ENCODE measurements at places on chromosomes 7 and 10.

- no peak for DNase-seq
Measured at GRCh38 chr10:123392182-123392963, 238.2 kb downstream of the BUB3 start.

- DNase-seq, result no peak
Measured at GRCh38 chr10:133356549-133357284, 1.1 kb downstream of the FUOM start.

- no peak for DNase-seq
Measured at GRCh38 chr10:105700218-105700617, 1059.1 kb downstream of the SORCS3 start.

DNA sequence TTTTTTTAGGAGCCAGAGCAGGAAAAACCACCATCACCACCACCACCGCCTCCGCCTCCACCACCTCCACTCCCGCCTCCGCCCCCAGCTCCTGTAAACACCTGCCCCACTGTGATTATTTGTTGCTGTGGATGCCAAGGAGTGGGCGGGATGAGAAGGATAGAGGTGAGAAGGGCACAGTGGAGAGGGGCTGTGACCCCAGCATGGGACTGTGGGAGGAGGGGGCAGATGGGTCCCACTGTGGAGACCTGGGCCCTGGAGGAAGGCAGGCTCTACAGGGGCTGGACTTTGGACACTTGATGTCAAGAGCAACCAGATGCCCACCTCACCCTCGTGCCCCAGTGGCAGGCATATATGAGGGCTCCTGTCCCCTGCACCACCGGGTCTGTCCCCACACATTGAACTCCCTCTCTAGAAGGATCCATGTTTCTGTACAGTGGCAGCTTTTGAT, 24.7 kb downstream of the ANTXRL start:
- no peak for DNase-seq

- DNase-seq, result peak; percentile 24
Measured at GRCh38 chr10:86756511-86757112, at the start of gene BMPR1A. Gene BMPR1A, plus strand, starts transcription at chr10:86756619. Its CDS starts 119,400 bp downstream, at chr10:86876019.

- DNase-seq, result no peak
Measured at GRCh38 chr7:151705636-151706276, 171.2 kb downstream of the PRKAG2 start.

DNA sequence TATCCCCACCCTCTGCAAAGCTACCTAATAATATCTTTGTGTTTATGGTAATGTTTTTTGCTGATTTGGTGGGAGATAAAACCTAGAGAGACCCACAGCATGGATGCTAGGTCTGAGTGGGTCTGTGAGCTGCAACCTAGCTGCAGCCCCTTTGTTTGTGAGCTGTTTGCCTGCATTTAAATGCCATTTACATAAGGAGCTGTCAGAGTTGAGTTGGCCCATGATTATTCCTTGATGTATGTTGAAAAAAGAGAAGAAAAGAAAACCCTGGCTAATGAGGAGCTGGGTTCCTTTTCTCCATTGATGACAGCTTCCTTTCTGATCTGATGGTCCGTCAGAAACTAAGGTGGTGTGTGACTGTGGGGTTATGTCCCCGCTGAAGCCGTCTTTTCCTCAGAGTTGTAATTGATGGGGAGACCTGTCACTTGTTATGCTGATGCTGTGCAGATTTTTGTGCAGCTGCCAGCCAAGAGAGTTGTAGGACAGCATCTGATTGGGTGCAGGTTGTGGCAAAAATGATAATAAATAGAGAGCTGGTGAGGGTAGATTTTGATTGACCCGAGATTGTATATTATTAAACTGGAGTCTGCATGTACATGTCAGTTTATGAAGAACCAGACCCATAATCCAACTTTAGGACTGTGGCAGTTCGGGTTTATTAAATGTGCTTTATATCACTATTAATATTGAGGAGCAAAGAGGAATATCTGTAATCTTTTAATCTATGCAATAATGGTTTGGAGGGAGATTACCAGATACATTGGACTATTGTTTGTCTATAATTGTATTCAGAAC, 219.8 kb downstream of the AUTS2 start:
- no peak for DNase-seq

All from HS-27A (cell line).